ENCODE measurements at places on chromosomes 4 and X.
A peak's percentile ranks its signal among the peaks of the same experiment; 100 is the strongest.

- no peak for DNase-seq
These were observed 42.7 kb upstream of the CLNK start for GRCh38 chr4:10727140-10727880.

DNA sequence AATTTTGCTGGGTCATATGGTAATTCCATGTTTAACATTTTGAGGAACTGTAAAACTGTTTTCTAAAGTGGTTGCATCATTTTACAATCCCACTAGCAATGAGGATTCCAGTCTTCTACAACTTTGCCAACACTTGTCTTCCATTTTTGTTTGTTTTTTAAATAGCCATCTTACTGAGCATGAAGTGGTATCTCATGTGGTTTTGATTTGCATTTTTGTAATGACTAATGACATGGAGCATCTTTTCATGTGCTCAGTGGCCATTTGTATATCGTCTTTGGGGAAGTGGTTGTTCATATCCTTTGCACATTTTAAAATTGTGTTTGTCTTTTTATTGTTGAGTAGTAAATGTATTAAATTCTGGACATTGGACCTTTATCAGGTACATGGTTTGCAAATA is 94.7 kb downstream of the TMEM131L start:
- DNase-seq, result no peak

DNA sequence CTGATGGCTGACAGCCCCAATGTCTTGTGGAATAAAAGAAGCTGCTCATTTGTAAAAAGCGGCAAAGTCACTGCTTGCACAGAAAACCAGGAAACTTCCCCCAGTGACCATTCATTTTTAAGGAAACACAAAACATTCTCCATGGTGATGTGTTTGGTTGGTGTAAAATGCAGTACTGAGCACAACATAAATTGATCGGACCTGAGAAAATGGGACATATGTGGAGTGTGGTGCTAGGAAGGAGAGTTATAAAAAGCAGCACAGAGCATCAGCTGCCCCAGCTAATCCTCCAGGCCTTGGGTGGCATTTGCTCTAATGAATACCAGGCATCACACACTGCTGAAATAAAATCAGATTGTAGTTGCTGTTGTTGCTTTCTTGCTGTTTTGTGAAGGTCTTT is 55.2 kb downstream of the GLRA2 start:
- DNase-seq, result no peak

- no peak for DNase-seq
These were observed 549.3 kb downstream of the ARAP2 start for GRCh38 chr4:35695003-35695402.

- DNase-seq, result no peak
These were observed 119.1 kb downstream of the SH3RF1 start for GRCh38 chr4:169151671-169152070.

GRCh38 chrX:99137488-99137887 is 1272.6 kb downstream of the PCDH19 start:
- DNase-seq, result no peak

- DNase-seq, result no peak
These were observed 335.7 kb downstream of the FSTL5 start for GRCh38 chr4:161828061-161828460.

DNA sequence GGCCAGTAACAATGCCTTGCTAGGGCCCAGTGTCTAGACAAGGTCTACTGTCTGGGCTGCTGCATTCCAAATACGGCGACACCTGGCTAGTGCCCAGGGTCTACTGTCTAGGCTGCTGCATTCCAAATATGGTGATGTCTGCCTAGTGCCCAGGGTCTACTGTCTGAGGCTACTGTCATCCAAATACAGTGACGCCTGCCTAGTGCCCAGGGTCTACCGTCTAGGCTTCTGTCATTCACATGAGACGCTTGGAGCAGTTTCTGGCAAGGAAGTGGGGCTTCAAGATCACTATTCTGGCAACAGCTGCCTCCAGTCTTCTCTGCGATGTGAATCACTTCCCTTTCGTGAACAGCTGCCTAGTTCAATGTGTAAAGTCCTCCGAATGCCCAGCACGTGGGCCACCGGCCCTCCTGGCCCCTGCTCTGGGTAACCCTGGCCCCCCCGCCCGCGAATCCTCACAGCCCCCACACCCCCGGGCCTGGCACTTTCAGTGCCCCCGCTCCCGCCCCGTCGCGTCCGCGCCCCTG is 12.7 kb downstream of the ACOX3 start:
- DNase-seq, result no peak

GRCh38 chr4:155787113-155787710 is 28.4 kb downstream of the GUCY1B1 start:
- DNase-seq, result no peak

- no peak for DNase-seq
These were observed 28.4 kb downstream of the GAGE1 start for GRCh38 chrX:49627086-49627777.

GRCh38 chr4:3791910-3792542 is 25.8 kb downstream of the ADRA2C start:
- no peak for DNase-seq

- DNase-seq, result no peak
These were observed at the start of gene L1CAM for GRCh38 chrX:153885968-153886903. TSS of gene L1CAM (minus strand) at chrX:153886173. CDS start at chrX:153875836, 10,337 bp downstream.

GRCh38 chr4:3438847-3439180 is 3.0 kb upstream of the HGFAC start:
- no peak for DNase-seq

- no peak for DNase-seq
These were observed 158.4 kb downstream of the CHIC2 start for GRCh38 chr4:53905941-53906377.

DNA sequence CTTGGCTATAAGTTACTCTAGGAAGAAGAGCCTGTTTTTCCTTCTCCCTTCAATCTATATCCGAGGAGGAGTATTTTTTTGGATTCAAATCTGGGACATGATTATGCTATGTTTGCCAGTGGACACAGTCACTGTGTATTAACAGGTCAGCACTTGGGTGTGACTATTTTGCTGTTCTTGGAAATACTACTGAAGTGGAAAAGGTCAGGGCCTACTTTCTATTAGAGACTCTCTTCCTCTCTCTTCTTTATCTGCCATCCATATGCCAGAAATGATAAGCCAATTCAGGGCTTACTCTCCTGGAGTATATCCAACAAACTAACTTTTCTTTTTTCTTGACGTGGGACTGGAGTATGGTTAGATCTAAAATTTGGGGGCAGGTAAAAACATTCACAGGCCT is 40.5 kb downstream of the MID1IP1 start:
- DNase-seq, result no peak

DNA sequence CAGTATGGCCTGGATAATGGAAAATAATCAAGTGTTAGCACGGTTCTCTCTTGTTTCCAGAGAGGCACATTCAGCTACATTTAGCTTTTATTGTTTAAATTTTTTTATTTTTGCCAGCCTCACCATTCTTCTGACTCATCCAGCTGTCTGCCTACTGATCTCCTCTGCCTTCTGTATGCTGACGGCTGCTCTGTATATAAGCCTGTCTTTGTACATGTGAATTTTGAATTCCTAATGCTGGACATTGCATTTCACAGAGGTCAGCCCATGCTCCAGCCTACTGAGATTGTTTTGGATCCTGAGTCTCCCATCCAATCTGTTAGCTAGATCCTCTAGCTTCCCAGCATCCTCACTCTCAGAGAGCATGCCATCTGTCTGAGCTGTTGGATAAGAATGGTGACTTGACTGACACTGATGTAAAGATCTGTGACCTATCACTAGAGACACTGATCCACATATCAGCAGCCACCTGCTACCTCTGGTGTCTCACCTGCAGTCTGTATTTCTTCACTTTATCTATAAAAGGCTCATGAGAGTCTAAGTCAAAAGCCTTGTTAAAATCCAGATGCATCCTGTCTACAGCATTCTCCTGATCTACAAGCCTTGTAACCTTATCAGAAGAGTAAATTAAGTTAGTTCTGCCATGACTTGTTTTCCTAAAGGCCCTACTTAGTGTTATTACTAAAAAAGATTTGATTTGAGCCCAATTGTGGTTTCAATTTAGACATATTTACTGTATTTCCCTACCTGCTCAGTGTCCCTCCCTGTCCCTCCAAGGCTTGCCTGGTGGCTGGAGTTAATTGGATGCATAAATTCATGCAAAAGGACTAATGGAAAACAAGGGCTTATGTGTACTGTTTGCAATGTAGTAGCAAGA is 25.6 kb upstream of the ARHGAP36 start:
- no peak for DNase-seq

DNA sequence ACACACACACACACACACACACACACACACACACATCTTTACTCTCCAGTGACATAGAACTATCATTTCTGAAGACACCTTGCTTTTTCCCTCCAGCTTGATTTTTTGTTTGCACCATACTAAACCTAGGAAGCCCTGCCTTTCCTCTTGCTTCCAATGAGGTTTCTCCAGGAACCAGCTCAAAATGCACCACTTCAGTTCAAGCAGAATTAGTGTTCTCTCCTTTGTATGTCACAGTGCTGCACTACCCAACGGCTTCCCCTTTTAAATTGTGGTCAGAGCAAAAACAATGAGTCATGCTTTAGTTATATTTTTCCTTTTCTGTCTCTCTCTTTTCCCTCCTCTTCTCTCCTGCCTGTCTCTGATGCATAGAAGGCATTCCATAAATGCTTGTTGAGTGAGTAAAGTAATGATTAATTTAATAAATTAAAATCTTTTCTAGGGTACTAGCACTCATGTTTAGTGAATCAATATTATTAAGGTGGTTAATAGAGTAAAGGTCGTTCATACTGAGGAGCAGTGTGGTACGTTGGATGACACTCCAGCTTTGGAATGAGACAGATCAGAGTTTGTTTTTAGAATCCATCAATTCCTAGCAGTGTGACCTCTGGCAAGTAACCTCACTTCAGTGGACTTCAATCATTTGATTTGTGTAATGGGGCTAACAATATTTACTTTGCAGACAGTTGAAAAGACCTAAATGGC is 5.9 kb downstream of the RTL3 start:
- no peak for DNase-seq

DNA sequence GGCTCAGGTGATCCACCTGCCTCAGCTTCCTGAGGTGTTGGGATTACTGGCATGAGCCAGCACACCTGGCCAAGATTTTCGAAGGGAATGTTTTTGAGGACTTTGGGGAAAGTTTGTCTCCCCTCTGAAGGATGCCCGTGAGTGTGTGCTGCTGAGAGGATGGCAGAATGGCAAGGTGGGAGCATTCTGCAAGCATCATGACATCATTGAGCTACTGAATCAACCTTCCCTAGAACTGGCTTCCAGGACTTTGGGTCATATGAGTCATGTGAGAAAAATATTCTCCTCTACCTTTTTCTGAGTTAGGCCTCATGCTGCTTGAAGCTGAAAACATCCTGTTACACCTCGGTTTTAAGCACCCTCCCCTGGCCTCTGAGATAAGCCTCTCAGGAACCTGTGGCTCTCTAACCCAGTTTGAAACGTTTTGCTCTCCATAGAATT is 31.0 kb downstream of the TMEM131L start:
- peak; percentile 48 for DNase-seq

DNA sequence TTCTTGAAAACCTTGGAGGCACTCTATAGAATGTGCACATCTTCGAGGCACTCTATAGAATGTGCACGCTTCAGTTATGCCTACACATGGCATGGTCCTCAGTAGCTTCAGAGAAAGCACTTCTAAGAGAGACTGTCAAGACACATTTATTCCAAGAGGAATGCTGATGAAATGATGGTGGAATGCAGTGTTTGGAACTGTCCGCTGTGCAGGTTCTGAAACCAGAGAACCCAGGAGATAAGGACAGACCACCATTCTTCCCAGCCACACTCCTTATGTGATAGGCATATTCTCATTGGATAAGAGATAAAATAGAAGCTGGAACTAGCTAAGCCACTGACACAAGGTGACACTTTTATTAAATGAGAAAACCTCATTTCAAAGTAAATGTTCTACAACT is 263.3 kb downstream of the NLGN4X start:
- no peak for DNase-seq

DNA sequence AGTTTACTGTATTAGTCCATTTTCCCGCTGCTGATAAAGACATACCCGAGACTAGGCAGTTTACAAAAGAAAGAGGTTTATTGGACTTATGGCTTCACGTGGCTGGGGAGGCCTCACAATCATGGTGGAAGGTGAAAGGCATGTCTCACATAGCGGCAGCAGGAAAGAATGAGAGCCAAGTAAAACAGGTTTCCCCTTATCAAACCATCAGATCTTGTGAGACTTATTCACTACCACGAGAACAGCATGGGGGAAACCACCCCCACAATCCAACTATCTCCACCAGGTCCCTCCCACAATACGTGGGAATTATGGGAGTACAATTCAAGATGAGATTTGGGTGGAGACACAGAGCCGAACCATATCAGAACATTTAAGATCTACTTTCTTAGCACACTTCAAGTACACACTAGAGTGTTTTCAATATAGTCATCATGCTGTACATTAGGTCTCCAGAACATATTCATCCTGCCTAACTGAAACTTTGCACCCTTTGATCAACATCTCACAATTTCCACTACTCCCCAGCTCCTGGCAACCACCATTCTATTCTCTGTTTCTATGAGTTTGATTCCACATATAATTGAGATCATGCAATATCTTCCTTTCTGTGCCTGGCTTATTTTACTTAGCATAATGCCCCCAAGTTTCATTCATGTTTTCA is 341.0 kb downstream of the ARHGAP24 start:
- no peak for DNase-seq

GRCh38 chr4:62377700-62378099 is 1177.6 kb downstream of the ADGRL3 start:
- no peak for DNase-seq

DNA sequence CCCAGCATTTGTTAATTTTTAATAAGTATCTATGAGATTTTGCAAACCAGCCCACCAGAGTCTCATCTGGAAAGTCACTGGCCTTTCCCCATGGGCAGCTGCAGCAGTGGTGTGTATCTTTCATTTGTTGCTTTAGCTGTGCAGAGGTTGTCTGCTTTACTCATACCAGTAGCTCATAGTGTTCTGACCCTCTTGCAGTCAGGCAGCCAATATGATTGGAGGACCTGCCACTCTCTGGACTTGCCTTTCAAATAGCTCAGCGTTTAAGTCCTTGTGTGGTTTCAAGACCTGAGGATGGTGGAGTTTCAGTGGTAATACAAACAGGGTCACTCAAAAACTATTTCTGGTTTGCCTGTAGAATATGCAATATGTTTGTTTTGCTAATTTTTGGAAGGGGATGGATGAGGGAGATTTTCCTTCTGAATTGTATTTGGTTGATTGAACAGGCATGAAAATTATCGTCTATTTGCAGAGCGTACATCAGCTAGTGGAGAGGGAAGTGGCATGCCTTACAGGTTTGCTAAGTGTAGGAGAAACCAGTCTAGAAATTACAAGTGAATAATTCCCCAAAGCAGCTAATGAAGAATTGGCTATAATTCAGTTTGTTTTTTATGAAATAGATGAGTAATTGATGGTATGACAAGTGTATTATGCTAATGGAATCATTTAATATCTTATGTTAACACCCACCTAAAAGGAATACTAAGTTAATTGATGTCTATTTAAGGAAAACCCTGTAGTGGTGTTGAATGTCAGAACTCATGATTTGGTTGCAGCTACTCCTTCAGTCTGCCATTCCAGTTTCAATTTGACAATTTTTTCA is 8.9 kb downstream of the POLA1 start:
- no peak for DNase-seq

GRCh38 chr4:25844961-25845712 is 17.7 kb downstream of the SEL1L3 start:
- no peak for DNase-seq

GRCh38 chr4:128385683-128386304 is 98.2 kb upstream of the PGRMC2 start:
- DNase-seq, result no peak

GRCh38 chr4:73311428-73311827 is 52.8 kb upstream of the ANKRD17 start:
- DNase-seq, result no peak

Data from stimulated activated CD8-positive, alpha-beta memory T cell treated with anti-CD3 and anti-CD28 coated beads, Interleukin-15, amount 100 ng/mL, for 4 hours (primary cell).